ENCODE measurements at places on chromosomes 5 and 9.

DNA sequence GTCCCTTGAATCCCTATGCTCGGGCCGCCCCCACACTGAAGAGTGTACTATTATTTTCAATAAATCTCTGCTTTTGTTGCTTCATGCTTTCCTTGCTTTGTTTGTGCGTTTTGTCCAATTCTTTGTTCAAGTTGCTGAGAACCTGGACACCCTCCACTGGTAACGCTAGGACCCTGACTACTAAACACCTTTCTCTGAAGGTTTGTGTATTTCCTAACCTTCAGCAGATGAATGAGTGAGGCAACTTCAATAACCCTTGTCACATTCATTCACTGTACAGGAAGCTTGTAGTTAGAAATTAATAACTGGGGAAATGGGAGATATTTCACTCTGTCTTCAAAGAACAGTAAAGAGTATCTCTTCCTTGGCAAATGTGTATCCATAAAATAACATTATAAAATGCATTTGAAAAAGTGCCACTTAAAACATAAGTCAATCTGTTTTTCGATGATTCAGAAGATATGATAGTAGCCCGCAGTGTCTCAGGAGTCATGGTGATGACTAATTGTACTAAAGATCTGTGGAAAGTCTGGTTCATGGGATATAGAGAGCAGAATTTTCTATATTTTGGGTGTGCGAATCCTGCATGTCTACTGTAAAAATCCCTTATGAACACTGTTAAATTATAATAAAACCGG lies 43.2 kb upstream of the ANKH start:
- no peak for DNase-seq

- no peak for DNase-seq
These were observed 34.7 kb downstream of the MSX2 start for GRCh38 chr5:174759091-174759490.

DNA sequence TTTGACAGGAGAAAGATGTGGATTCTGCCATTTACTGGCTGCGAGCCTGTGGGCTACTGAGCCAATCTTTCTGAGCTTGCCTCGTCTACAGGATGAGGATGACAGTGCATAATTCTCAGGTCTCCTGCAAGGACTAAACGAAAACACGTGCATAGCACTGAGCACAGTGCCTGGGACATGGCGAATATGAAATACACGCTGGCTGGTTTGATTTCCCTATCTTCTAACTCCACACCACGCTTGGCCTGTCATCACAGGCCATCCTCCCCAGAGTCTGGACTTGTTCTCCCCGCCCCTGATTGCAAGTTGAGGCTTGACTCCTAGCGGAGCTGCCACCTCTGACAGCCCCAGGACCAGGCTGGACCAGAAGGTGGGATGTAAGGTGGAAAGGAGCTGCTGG lies 37.9 kb downstream of the ARPC5L start:
- no peak for DNase-seq

GRCh38 chr9:110161940-110162339 lies 46.0 kb downstream of the C9orf152 start:
- DNase-seq: no peak

GRCh38 chr5:135429301-135430134 lies 17.6 kb downstream of the DCANP1 start:
- peak; percentile 15 for DNase-seq
